NCI-H1417 treated with DMSO at 0.1 percent for 48 hours (cell line): ENCODE measurements at places on chromosomes 1 and 21.

DNA sequence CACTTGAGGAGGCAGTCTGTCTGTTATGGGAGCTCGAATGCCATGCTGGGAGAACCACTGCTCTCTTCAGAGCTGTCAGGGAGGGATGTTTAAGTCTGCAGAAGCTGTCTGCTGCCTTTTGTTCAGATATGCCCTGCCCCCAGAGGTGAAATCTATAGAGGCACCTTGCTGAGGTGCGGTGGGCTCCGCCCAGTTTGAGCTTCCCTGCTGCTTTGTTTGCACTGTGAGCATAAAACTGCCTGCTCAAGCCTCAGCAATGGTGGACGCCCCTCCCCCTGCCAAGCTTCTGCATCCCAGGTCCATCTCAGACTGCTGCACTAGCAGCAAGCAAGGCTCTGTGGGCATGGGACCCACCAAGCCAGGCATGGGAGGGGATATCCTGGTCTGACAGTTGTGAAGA is 247.5 kb downstream of the LMX1A start:
- peak; percentile 62 for DNase-seq

DNA sequence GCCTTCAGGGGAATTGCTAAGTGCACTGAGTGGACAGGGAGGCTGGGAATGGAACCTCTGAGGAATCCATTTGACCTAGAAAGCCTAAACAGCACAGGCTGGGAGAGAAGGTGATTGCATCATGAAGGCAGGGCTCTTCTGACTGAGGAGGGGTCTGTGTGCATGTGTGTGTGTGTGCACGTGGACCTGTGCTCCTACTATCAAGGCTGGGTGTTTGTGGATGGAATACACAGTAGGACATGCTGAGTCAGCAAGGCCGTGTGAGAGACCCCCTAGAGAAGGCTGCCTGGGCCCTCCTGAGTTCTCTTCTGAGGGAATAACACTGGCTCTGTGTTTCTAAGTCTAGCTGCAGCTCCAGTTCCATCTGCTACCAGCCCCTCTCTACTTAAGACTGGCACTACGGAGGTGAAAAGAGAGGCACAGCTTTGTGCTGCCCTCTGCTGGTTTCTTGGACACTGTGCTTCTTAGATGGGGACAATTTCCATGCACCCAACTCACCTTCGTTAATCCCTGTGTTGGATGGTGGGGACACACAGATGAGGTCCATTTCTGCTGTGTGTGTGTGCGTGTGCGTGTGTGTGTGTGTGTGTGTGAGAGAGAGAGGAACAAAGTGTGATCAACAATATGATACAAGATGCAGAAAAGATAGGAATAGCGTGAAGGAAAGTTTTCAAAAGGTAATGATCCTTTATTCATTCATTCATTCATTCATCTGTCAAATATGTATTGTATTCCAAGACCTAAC is 6.2 kb upstream of the EFCAB14 start:
- peak; percentile 36 for DNase-seq

- no peak for DNase-seq
Measured at GRCh38 chr1:36595921-36596320, 113.2 kb upstream of the CSF3R start.

DNA sequence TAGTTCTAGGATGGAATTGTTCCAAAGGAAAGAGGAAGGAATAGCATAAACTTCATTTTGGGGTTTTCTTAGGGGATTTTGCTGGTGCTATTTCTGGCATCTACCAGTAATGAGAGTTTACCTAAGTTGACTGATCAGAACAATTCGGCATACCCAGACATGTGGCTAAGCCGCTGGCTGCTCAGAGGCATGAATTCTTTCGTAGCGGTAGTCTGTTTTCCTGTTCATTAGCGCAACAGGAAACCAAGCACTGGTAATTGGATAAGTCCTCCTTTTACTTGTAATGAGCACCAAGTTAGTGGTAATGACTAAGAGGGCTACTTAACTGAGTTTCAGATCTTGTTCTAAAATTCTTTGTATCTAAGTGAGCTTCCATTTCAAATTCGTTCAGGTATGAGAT is 38.6 kb downstream of the C21orf91 start:
- no peak for DNase-seq

GRCh38 chr1:155648207-155649147 is 38.5 kb downstream of the MSTO1 start:
- DNase-seq = no peak

GRCh38 chr1:174215766-174216165 is 56.4 kb downstream of the RABGAP1L start:
- DNase-seq = no peak

- DNase-seq = no peak
Measured at GRCh38 chr1:154611150-154611862, 3.3 kb upstream of the ADAR start.

DNA sequence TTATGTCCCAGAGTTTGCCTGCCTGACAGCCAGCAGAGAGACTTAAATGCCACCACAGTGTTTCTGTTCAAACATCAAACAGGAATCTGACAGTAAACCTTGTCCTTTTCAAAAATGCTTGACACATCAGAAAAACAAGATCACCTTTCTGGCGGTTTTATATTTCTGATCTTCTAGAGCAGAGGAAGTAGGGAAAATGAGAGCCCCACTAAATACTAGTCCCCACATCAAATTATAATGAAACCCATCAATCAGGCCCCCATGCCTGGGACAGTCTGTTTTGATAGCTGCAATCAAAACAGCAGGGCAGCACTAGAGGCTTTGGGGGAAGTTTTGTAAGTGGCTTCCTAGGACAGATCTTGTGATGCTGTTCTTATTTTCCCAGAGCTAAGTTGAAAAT is 129.3 kb downstream of the CNIH3 start:
- no peak for DNase-seq

DNA sequence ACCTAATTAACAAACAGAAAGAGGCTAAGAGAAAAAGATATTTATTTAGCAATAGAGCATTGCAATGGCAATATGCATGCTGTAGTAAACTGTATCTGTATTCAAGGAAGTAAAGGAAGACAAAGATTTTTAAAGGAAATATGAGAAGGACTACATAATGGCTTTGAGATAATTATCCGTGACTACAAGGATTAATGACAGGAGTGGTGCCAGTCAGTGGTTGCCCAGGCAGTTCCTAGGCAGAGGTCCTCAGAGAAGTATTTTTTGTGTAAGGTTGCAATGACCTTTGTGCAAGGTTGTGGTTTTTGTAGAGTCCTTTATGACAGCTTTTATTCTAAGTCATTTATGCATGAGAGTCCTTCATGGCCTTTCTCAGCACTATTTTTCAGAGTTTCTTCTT is 711.1 kb upstream of the CHRM3 start:
- DNase-seq = no peak

- no peak for DNase-seq
Measured at GRCh38 chr21:28174701-28175100, 818.0 kb downstream of the LTN1 start.

DNA sequence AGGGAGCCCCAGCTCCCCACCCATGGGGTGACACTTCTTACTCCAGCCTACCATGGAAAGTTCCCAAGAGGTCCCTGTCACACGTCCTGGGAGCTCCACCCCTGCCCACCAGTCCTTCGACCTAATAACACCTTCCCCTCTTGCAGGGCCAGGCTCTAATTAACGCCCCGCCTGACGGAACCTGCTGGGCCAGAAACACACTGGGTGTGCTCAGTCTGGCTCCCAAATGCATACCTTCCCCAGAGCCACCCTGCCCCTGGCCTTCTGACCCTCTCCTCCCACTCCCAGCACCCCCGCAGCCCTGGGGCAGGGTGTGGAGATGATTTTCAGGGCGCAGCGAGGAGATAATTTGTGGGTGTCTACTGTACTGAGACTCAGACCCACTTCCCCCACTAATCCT is 20.6 kb downstream of the PGLYRP3 start:
- no peak for DNase-seq

- DNase-seq = no peak
Measured at GRCh38 chr1:45787905-45788304, 15.5 kb upstream of the MAST2 start.

DNA sequence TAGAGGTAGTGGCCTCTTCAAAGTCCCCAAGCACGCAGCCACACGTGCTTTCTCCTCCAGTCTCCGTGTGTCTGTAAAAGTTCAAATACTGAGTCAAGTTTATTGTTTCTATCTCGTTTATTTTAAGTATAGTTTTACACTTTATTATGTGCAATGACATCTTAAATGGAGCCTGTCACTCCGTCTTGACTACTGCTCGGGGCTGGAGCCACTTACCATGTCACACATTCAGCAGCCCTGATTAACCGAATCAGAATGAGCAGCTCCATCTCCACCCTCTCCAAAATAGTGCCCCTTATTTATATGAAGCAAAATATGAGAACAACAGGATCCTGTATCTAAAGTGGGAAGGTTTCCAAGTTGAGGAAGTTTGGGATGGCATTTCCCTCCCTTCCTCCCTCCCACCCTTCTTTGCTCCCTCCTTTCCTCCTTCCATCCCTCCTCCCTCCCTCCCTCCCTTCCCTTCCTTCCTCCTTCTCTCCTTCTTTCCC is 201.0 kb downstream of the PBX1 start:
- no peak for DNase-seq

DNA sequence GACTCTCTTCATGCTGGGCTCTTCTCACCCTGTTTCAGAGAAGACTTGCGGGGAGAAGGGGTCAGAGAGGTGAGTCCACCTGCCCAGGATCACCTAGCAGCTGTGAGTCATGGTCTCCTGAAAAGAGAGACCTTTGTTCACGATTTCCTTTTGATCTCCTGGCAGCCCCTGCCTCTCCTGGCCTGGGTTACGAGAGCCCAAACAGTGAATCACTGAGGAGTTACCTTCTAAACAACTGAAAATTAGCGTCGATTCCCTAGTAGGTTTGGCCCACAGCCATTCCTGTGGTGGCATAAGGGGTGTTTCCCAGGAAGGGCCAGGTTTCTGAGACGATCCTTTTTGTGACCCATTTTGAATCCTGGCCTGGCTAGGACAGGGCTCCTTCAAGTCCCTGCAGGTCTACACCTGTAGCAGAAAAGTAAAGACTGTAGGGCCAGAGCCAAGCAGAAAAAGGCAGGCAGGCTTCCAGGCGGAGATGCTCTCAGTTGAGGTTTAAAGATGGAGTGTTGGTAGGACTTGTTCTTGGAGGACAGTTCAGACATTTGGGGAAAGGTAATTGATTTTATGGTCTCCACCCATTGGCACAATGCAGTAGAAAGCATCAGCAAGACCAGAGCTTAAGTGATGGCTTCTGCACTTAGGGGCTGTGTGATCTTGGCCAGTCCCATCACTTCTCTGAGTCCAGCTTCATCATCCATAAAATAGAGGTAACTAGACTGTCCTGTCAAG is 2.1 kb upstream of the PLA2G2E start:
- DNase-seq = no peak

- no peak for DNase-seq
Measured at GRCh38 chr1:240739754-240740153, 127.8 kb upstream of the GREM2 start.

DNA sequence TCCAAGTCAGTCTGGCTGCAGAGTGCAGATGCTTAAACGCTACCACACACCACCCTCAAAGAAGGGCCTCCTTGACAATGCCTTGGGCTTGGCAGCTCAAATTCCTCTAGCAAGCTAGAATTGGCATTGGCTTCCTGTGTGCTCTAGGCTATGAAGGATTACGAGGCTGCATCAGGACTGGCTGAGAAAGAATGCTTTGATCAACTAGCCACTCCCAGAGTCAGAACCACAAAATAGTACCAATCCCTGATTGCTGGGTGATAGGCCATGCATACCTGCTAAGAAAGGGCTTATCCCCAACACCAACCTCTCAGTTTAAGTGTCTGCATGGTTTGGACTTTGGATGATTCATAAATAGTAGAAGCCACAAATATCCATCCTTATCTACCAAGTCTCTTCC is 504.9 kb downstream of the OMA1 start:
- no peak for DNase-seq

GRCh38 chr1:74587888-74588287 is 75.5 kb upstream of the LRRC53 start:
- DNase-seq = no peak

DNA sequence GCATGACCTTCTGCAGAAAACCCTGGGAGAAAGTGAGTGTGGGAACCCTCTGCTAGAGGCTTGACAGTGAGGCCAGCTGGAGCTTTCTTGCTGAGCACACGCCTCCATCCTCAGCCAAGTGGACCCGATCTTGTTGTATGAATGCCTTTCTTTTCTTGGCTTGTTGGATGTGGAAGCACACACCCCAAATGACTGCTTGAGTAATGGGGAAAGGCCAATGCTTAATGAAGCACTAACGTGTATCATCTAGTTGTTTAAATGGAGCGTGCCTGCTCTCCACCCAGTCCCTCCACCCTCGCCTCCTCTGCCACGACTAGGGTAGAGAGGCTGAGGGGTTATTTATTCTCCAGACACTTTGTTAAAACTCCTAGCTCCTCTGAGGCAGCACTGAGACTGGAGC is 54.3 kb upstream of the IKBKE start:
- no peak for DNase-seq

DNA sequence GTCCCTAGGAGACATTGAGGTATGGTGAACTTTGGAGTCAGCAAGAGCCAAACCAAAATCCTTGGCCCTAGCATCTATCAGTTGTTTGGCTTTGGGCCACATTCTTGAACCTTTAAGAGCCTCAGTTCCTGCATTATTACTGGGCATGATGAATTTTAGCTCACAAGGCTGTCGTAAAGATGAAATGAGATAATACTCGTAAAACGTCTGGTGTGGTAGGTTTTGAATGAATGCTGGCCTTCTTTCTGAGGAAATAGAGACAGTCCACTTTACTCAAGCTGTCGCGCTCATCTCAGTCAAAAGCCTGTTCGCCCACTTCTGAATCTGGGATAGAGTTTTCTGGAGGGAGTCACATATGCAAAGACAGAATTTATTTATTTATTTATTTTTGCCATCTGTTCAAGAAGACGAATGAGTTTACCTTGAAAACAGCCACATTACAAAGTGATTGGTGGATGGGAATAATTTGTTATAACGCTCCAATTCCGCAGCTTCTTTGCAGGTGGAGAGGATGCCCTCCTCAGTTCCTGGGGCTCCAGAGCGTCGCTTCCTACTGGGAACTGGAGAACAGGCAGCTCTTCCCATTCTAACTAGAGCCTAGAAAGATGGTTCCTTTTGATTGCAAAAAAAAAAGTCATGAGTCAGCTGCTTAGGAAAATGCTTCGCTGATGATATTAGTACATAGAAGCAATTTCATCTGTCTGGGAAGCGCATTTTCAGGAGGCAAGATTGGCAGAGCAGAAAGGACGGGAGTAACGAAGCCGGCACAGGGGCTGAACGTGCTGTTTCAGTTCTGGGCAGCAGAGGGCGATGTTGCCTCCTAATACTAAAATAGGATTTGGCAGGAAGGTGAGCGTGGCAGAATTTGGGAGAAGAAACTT is 49.9 kb upstream of the CYP2J2 start:
- DNase-seq = peak; percentile 5

- no peak for DNase-seq
Measured at GRCh38 chr21:19236209-19236608, 832.6 kb upstream of the TMPRSS15 start.

DNA sequence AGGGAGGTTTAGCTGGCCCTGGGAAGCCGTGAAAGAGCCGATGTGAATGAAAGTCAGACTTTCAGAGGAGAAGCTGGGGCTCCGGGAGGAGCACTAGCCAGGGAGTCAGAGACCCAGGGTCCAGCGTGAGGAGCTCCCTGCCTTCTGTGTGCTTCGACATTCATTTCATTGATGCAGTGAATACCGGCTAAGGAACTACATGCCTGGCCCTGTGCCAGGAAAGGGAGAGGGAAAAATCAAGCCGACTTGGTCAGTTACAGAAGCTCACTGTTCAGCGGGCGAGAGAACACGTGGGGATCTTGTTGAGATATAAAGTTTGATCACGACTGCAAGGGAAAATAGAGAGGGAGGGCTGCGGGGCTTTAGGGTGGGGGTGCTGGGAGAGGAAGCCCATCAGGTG is 76.7 kb upstream of the RUNX3 start:
- no peak for DNase-seq

GRCh38 chr1:53891678-53892077 is 2.1 kb upstream of the YIPF1 start:
- DNase-seq = no peak
